Pericardium fibroblast (primary cell): ENCODE measurements at places on chromosomes 5 and 9. TPM values are rescaled to one million over a fixed set of nuclear protein-coding genes. Genes with fewer than 3 reads are reported as not detected.

Gene PTPN3
- total RNA-seq, result 0.23 and 7.1 TPM in 2 replicates

Gene CCIN
- 0.17 and 0.35 TPM in 2 replicates for total RNA-seq

Gene PRDM9
- total RNA-seq, result not detected in 2 replicates

Gene PCDHA2
- not detected in 2 replicates for total RNA-seq
